COR-L47 (cell line): ENCODE measurements at places on chromosomes 4 and X.
A peak's percentile ranks its signal among the peaks of the same experiment; 100 is the strongest.

DNA sequence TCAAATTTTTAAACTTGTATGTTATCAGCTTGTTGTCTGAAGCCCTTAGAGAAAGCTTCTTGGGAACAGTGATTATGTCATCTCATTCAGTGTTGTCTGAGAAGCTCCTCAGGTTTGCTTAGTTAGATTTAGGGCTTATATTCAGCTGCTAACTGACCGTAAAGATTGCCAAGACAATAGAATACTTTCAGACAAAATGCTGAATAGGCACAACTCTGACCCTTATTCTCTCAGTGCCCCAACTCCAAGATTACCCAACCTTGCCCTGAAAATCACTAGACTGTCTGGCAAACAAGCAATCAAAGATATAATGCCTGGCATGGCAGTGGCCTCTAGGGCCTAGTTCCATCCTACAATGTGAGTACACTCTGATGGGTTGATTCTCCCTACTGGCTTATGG, 950.5 kb upstream of the HS3ST1 start:
- DNase-seq = no peak

DNA sequence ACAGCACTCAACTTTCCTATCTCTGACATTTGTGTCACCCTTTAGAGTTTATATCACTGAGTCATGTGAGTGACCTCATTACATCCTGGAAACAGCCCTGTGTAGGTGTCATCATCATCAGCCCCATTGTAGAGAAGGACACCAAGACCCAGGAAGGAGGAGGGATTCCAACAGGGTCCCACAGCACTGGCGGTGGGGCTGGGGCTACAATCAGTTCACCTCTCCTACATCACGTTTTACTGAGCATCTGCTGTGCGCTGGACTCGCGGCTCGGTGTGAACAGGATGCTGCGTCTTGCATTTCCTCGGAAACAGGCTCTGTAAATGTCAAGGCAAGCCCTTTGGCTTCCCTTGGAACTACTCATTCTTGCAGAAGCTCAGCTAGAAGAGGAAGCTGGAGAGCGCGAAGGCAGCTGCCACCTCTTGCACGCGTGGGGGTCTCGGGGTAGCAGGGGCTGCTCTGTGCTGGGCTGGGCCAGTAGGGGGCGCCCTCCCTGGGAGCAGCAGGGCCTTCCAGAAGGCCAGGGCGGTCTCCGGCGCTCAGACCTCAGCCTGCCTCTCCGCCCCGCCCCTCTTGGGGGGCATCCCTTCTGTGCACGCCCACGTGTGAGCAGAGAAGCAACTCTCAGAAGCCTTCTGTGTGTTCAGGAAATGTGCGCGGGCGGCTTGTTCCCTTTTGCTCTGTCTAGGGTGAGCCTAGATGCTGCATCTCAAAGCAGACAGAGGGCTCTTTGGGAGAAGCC, 29.0 kb downstream of the REELD1 start:
- no peak for DNase-seq

- no peak for DNase-seq
Observed at GRCh38 chr4:126533146-126533805, 1099.5 kb upstream of the INTU start.

- no peak for DNase-seq
Observed at GRCh38 chr4:65831828-65832227, 161.5 kb upstream of the EPHA5 start.

GRCh38 chrX:38654302-38654701, 93.0 kb downstream of the TSPAN7 start:
- DNase-seq = peak; percentile 7

GRCh38 chr4:170990989-170991589, 822.1 kb upstream of the GALNTL6 start:
- peak; percentile 35 for DNase-seq

GRCh38 chrX:7091923-7092322, 55.6 kb upstream of the STS start:
- no peak for DNase-seq

DNA sequence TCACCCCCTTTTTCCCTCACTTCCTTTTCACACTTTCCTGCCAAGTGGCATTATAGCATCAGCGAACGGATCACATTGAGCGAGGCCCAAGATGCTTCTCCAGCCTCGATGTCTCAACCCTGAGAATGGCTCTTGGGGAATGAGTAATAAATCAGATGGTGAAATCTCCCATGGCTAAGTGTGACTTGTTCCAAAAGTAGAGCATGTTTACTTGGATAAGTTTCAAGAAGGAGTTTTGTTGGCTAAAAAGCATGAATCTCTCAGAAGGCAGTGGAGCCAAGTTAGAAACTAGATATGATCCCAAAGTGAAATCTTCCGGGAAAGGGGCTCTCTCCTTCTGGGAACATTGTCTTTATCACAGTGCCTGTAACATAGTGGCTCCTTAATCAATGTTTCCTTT, 316.3 kb downstream of the CAMK2D start:
- DNase-seq = no peak

- DNase-seq = no peak
Observed at GRCh38 chr4:163939597-163939996, 445.1 kb downstream of the TMA16 start.

DNA sequence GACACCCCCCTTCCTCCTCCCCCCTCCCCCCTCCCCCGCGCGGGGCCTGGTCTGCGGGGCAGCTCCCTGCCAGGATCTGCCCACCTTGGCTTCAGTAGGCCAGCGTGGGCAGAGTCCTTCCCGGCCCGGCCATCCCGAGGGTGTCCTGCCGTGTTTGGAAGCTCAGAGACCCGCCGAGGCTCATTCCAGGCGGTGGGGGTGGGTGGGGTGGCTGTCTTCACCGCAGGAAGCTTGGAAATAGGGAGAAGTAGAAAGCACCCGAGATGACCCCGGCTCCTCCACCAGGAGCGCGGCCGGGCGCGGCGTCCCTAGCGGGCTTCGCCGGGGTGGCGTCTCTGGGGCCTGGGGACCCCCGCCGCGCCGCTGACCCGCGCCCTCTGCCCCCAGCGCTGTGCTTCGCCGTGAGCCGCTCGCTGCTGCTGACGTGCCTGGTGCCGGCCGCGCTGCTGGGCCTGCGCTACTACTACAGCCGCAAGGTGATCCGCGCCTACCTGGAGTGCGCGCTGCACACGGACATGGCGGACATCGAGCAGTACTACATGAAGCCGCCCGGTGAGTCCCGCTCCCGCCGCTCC, 1.6 kb downstream of the NAT8L start:
- DNase-seq = no peak

GRCh38 chr4:166259081-166259480, 386.0 kb downstream of the TLL1 start:
- no peak for DNase-seq

GRCh38 chrX:47563801-47564315, 2.9 kb downstream of the ARAF start:
- no peak for DNase-seq
